ENCODE measurements at places on chromosomes 5 and 9.

GRCh38 chr5:88090506-88090905 is 178.1 kb downstream of the TMEM161B start:
- no peak for DNase-seq

DNA sequence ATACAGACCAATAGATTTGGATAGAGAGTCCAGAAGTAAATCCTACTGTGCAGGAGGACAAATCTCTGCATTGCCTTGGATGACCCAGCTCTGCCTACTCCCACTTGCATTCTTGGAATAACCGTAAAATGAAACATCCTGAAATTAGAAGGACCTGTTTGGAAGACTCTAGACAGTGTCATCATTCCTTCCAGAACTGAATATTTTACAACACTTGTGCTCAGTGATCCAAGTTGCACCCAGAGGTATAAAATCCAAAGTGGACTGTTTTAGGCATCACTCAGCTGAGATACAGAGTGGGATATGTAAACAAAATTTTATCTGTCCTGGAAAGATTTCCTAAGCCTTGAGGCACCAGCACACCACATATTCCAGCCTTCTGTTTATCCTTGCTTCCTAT is 43.7 kb downstream of the OR2Y1 start:
- DNase-seq: no peak

- no peak for DNase-seq
Measured at GRCh38 chr5:168962306-168962705, 338.6 kb downstream of the SLIT3 start.

DNA sequence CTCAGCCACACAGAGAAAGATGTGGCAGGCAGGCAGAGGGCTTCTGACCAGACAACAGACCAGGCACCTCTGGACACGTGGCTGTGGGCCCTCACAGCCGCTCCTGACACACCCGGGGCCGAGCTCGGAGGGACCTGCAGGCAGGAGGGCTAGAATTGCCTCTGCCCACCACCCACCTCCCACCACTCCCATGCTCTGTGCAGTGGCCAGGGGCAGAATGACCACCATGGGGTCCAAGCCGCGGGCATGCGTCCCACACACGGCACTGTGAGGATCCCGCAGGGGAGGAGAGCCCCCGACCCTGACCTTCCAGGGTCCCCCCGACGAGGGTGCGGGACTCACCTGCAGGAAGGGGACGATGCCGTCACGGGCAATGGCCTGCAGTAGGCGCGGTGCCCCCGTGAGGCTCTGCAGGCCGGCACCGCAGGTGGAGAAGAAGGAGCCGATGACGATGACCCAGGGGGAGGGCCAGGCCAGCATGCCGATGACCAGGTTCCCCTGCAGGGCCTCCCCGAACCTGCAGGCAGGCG is 34.3 kb downstream of the SLC12A7 start:
- no peak for DNase-seq

DNA sequence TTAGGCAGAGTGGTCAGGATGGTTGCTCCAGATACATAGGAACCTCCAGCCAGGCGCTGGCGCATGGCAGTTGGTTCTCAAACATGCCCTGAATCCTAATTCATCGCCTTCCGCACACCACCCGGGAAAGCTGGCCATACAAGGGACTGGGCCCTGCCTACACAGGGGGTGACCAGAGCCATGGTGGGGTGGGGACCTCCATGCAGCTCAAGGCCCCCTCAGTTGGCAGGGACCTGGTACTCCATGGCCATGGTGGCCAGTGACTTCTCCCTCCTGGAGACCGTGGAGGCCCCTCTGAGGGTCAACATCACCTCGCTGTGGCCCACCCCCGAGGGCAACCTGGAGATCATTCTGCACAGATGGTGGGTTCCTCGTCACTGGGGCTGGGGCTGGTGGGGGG is 26.8 kb downstream of the PAEP start:
- no peak for DNase-seq

- DNase-seq: no peak
Measured at GRCh38 chr5:23033864-23034263, 180.7 kb upstream of the CDH12 start.

GRCh38 chr9:87703636-87704276 is 22.2 kb upstream of the CTSL start:
- DNase-seq: no peak

DNA sequence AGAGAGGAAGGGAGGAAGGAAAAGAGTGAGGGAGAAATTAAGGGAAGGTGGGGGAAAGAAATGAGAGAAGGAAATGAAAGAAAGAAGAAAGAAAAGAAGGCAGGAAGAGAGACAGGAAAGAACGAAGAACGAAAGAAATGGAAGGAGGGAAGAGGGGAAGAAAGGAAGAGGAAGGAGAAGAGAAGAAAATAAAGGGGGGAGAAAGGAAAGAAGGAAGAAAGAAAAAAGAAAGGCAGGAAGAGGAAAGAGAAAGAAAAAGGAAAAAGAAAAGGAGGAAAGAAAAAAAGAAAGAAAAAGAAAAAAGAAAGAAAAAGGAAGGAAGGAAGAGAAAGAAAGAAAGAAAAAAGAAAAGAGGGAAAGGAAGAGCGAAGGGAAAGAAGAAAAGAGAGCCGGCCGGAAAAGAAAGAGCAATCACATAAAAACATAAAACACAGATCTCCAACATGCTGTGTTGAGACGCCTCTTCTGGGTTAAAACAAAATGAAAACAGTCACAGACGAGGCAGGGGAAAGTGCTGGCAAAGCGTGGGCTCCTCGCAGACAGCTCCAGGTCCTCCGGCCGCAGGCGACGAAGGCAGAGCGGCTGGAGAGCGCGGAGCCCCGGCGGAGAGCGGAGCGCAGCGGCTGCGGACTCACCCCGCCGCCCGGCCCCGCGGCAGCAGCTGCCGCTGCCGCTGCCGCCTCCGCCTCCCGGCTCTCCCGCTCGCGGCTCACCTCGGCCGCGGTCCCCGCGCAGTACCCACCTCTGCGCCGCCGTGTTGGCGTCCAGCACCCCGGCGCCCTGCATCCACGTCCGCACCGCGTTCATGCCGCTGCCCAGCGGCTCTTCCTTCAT is 896 bp downstream of the EBF1 start:
- DNase-seq: peak; percentile 29

- DNase-seq: no peak
Measured at GRCh38 chr9:70120834-70121510, 77.3 kb downstream of the MAMDC2 start.

DNA sequence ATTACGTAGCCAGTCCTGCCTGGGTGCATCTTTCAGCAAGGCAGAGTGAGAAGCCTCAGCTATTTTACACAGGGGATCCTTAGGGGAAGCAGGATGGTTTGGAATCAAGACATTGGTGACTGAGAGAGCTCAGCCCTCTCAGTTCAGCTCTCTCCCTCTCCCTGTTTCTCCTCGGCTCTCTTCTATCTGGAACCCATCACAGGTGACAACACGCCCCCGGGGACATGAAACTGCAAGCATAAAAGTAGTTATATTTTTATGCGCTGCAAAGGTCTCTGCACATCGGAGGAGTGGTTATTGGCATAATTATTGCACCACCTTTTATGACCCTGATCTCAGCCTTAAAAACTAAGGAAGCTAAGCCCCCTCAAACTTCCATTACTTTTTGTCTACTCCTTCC is 14.2 kb downstream of the TMOD1 start:
- DNase-seq: no peak

DNA sequence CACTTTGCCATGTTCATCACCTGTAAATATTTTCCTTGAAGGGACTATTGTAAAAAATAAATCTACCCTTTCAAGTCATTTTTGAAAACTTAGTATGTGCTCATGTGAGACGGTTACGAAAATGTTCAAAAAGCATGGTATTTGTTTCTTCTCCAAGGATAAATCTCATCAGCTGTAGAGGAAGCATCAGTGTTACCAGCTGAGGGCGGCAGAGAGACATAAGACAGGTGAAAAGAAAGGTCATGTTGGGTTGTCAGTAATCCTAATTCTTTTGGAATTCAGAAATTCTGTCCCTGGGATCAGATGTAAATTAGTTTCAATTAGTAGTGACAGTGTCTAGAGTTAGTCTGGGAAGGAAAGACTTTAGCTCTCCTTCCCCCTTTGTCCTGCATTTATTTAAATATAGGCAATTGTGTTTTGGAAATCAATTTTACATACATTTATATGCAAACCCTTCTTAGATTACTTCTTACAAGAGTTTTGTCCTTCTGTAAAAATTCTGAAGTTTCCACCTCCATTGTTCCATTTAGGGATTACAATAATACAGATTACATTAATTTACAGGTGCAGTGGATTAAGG is 791.9 kb upstream of the CDH6 start:
- no peak for DNase-seq

GRCh38 chr9:70630971-70631370 is 216.5 kb upstream of the KLF9 start:
- DNase-seq: no peak

GRCh38 chr9:90141723-90142122 is 500.9 kb downstream of the DIRAS2 start:
- no peak for DNase-seq

Measured in activated effector memory CD4-positive, alpha-beta T cell treated with Interleukin-2 at 50 U/mL for 16 hours (primary cell).